Stimulated activated CD4-positive, alpha-beta T cell treated with anti-CD3 and anti-CD28 coated beads, Interleukin-12 subunit alpha, Interleukin-12 subunit beta, amount 100 ng/mL, for 4 hours (primary cell): ENCODE measurements at places on chromosomes 11 and 22.

GRCh38 chr11:65646958-65647701 lies 9.2 kb downstream of the SIPA1 start:
- no peak for DNase-seq

DNA sequence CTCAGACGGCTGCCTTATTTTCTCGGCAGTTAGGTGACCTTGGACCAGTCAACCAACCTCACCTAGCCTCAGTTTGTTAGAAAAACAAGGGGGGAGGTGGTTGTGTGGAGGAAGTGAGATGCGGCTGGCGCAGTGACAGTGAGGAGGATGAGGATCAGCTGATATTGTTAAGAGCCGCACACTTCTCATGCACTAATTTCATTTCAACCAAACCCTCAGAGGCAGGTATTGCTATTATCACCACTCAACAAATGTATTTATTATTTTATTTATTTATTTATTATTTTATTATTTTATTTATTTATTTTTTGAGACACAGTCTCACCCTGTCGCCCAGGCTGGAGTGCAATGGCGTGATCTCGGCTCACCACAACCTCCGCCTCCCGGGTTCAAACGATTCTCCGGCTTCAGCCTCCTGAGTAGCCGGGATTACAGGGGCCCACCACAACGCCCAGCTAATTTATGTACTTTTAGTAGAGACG lies 2.1 kb downstream of the LGALS1 start:
- no peak for DNase-seq

DNA sequence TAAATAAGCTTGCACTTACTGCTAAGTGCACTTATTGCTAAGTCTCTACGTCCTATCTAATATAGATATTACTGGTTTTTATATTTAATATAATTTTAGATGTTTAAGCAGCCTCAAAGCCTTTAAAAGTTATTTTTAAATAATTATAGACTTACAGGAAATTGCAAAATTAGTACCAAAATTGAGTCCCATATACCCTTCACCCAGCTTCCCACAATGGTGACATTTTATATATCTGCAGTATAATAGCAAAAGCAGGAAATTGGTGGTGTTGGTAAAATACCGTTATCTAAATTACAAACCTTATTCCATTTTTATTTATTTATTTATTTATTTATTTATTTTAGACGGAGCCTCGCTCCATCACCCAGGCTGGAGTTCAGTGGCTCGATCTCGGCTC lies 1.9 kb upstream of the AP1B1 start:
- DNase-seq, result no peak

- DNase-seq, result no peak
Observed at GRCh38 chr11:10401256-10401655, 53.8 kb upstream of the AMPD3 start.

DNA sequence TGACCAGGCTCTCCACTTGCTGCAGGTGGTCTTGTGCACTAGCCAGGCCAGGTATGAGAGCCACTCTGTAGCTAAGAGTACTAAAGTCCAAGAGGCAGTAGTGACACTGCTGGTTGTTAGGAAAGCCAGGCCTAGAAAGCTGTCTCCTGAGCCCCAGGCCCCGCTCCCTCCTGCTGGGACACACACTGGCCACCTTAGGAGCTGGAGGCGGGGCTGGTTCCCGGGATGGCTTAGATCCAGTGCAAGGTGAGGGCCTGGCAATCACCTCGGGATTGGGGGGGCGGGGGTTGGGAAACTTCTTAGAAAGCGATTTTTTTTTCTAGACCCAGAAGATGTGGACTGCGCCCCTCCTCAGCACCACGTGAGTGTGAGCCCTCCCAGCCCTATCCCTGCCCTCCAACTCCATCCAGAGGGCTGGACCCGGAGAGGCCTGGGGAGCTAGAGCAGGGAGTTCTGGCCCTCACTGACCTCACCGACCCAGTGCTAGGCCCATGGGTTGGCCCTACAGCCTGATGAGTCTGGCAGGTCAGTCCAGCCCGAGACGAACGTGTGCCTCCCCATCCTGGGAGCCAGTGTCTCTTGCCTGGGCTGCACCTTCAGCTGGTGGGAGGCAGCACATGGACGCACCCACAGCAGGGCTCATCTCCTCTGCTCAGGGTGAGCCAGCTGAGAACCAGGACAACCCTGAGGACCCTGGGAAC lies 18.1 kb downstream of the SLC37A2 start:
- DNase-seq, result no peak

DNA sequence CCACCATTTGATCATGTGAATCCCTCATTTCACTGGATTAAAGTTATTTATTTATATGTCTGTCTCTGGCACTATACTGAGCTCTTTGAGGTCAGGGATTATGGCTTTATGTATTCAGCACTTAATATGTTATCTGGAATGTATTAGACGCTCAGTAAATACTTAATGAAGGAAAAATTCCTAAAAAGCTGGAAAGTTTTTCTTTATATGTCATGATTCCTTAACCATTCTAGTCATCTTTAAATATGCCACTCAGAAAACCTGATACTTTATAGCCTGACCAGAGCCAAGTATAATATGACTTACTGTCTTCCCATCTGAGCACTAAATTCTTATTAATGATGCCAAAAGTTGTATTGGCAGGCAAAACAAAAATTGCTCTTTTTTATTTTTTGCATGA lies 27.1 kb downstream of the RNF169 start:
- no peak for DNase-seq

DNA sequence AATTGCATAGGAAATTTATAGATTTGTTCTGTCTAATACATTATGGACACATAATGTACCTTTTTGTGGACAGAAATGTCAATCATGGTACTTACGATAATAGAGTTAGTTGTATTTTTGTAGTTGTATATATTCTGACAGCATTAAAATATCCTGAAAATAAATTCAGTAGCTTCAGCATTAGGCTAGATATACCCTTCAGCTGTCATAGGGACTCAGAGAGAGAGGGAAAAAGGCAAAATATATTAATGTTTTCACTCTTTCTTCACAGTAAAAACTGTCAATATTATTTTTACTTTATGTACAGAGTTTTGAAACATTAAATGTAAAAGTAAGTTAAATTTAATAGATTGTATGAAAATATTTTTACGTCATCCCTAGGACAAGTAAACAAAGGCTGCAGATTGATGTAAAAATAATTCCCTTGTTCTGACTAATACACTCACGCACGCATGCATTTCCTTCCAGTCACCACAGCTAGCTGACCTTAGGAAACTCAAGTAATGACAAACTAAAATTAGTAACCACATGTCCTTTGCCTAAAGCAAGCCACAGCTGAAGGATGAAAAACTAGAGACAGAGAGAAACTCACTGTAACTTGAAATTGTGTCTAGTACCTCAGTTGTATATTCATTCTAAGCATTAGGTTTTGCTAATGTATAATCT lies 104.7 kb upstream of the CARD18 start:
- no peak for DNase-seq

DNA sequence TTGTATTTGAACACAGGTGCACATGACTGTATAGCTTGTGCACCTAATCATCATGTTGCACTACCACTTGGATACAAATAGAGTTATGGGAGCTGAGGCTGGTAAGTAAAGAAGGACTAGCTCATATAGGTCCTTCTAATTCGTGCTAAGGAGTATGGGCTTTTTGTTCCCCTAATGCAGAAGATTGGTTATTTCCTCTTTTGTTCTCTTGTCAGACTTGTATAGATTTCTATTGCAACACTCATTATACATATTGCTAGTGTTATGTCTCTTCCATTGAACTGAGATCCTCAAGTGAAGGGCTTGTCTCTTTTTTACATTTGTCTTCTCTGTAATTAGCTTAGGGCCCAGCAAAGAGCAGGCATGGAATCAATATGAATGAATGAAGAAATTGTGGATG lies 54.1 kb upstream of the ARHGAP20 start:
- DNase-seq, result no peak

DNA sequence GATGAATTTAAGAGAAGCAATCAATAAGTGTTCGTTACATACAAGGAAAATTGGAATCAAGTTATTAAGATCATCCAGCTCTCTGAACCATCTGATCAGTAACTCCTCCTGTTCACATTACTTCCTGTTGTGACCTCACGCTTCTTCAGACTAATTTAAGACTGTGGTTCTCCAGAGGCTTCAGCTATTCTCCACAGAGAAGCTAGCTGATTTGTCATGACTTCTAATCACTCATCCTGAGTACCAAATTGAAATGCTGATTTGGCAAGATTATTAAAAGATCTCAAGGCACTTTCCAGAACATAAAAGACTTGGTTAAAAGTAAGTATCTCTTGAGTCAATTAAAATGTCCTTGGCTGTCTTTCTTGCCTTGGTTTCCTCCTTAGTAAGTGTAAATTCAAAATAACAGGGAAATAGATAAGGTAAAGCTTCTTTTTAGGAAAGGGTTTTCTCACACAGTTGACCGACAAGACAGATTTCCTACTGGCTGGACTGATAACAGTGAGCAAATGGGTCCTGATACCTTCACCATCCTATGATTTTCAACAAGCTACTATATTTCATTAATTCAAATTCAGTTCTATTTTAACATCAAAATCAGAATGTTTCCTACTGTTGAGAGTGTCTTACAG lies 38.5 kb downstream of the GAB2 start:
- DNase-seq, result no peak

DNA sequence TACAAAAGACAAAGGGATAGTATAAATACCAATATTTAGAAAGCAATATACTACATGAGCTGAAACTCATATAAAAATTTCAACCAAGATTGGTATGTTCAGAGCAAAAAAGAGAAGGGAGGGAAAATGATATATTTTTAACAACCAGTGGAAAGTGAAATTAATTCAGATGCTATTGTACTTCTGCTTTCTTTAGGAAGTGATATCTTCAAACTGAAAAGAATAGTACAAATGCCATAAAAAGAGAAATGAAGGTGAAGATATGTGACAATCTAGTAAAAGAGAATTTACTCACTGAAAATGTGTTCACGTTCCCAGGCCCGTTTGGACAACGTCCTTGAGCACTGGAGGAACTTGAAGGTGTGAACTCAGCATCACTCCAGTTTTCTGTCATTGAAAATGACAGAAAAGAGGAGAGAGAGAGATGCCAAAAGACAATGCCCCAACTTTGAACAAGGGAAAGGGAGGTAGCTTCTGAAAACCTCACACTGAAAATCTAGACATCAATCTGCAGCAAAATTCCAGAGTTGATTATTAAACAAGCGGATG lies 47.5 kb downstream of the SC5D start:
- no peak for DNase-seq

DNA sequence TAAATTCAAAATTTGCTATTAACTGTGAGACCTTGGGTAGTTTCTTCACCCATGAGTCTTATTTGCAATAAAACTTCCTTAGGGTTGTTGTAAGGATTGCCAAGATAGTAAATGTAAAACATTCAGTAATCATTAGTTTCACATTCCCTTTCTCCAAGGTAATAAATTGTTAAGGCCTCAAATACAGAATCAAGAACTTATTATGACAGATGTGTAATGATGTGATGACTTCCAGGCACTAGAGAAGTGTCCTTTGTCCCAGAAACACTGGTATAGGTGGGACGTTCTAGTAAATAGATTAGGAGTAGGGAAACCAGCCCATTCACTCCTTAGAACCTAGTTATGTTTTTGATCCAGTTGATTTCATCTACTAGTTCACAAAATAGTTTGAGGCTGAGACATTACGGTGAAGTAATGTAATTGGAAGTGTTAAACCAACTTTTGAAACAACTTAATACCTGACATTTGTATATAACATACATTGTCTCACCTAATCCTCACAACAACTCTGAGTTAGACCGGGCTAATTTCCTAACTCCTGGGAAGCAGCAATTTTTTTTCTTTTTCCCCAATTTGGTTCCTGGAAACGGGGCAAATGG lies 25.5 kb downstream of the CTNND1 start:
- no peak for DNase-seq

GRCh38 chr11:43895601-43896000 lies 15.0 kb downstream of the ALKBH3 start:
- no peak for DNase-seq

DNA sequence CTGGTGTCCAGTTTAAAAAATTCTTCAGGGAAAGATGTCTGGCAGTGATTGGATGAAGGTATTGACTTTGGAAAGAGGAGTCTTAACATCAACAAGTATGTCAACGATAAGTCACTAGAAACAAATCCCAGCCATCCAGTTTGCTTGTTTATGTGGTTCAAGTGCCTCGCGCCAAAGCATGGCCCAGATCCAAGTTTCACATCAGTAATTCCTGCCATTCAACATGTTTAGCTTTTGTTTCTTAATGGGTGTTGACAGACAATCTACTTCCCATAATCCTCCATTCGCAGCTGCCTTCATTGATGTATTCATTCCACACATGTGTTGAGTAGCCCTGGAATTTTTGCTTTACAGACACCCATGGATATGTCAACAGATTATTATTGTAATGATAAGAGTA lies 77.8 kb downstream of the UBASH3B start:
- DNase-seq, result no peak

DNA sequence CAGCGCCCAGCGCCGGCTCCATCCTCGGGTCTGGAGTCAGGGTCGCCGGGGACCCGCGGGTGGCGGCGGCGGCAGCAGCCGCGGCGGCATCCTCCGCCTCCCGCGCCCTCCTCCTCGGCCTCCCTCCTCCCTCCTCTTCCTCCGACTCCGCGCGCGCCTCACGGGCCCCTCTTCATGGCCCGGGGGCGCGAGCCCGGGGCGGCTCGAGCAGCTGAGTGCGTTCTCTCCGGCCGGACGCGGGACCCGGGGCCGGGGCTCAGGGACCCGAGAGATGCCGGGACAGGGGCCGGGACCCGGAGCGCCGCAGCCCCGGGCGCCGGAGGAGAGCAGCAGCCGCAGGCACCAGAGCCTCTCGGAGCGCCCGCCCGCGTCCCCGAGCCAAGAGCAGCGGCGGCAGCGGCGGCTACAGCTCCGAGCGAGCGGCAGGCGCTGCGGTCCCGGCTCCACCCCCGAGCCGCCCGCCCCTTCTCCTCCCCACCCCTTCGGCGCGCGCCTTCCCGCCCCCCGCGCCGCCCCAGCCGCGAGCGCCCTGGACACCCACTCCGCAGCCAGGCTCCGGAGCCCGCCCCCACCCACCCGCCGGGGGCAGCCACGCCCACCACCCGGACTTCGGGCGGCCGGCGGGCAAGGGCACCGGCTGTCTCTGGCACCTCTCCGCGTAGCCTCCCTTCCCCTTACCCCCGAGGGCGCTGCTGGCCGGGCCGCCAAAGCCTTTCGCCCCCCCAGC lies at the start of gene CHST1:
TSS of gene CHST1 (minus strand) at position 417 of the 727 bp plus-strand sequence. CDS start 14,699 bp downstream, outside the sequence.
- peak; percentile 20 for DNase-seq

- no peak for DNase-seq
Observed at GRCh38 chr22:23745791-23746190, 5.1 kb downstream of the ZNF70 start.

GRCh38 chr11:34151166-34151565 lies 45.7 kb downstream of the NAT10 start:
- no peak for DNase-seq
